Upper lobe of left lung (tissue), 6 donors: ENCODE measurements at places on chromosomes 12 and 14. TPM values are rescaled to one million over a fixed set of nuclear protein-coding genes. Genes with fewer than 3 reads are reported as not detected.

The ANO4 gene
- not detected for total RNA-seq

The KRT8 gene
- 1,458 TPM for total RNA-seq

- DNase-seq, result no peak
- no peaks in the 10 kb centered on the region for H3K4me1 ChIP-seq
- no peak overlapping the region for H3K27ac ChIP-seq
Observed at GRCh38 chr14:21734457-21735074, 60.9 kb upstream of the OR4E1 start.

DNA sequence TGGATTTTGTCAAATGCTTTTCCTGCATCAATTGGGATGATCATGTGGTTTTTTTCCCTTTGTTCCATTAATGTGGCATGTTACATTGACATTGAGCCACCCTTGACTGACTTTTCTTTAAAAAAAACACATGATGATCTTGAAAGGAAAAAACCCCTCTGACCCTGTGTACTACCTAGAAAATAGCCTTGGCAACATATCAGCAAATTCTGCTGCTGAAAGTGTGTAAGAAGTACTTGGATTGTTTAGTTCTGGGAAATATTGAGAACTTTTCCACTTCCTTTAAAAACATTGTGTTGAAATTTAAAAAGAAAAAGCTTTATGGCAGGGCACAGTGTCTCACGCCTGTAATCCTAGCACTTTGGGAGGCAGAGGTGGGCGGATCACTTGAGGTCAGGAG, 20.7 kb downstream of the ACACB start:
- no peaks in the 10 kb centered on the region for H3K36me3 ChIP-seq
- H3K27ac ChIP-seq, result no peak overlapping the region
- no peak for DNase-seq
- no peaks in the 10 kb centered on the region for H3K27me3 ChIP-seq
- no peak overlapping the region for H3K4me3 ChIP-seq

GRCh38 chr14:90639641-90640040, 176.6 kb downstream of the TTC7B start:
- H3K27ac ChIP-seq, result no peak overlapping the region
- H3K27me3 ChIP-seq, result no peaks in the 10 kb centered on the region
- H3K4me3 ChIP-seq, result no peak overlapping the region
- DNase-seq, result no peak

GRCh38 chr14:87772854-87773253, 220.1 kb downstream of the GALC start:
- no peaks in the 10 kb centered on the region for H3K36me3 ChIP-seq
- no peaks in the 10 kb centered on the region for H3K4me1 ChIP-seq
- no peak overlapping the region for H3K4me3 ChIP-seq
- no peak overlapping the region for H3K27ac ChIP-seq
- no peaks in the 10 kb centered on the region for H3K27me3 ChIP-seq

- peak overlapping the region; percentile 27 for H3K4me3 ChIP-seq
- H3K36me3 ChIP-seq, result no peaks in the 10 kb centered on the region
- H3K27me3 ChIP-seq, result no peaks in the 10 kb centered on the region
- peak overlapping the region; percentile 37 for H3K27ac ChIP-seq
Observed at GRCh38 chr12:131808744-131809371, 19.3 kb upstream of the MMP17 start.

GRCh38 chr14:98826618-98827017, 445.4 kb downstream of the BCL11B start:
- no peak overlapping the region for H3K4me3 ChIP-seq
- DNase-seq, result no peak
- H3K27ac ChIP-seq, result no peak overlapping the region
- no peaks in the 10 kb centered on the region for H3K27me3 ChIP-seq
- H3K4me1 ChIP-seq, result no peaks in the 10 kb centered on the region

DNA sequence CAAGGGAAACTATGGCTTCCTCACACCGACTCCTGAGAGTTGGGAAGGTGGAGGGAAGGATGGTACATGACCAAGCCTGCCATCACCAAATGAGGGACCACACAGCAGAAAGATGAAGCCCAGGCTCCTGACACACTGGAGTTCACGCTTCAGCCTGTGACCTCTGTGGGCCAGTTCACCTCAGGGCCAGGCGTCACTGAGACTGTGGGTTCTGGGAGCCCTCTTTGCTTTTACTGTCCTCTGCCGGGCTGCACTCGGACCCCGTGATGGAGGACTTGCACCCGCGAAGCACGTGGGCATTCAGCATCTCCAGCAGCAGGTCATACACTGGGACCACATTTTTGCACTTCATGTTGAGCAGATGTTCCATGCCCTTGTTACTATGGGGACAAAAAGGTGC, 61.2 kb downstream of the ESR2 start:
- H3K27me3 ChIP-seq, result no peaks in the 10 kb centered on the region
- no peak for DNase-seq
- H3K4me1 ChIP-seq, result no peaks in the 10 kb centered on the region
- peaks cover 23% of the 10 kb centered on the region for H3K36me3 ChIP-seq
- no peak overlapping the region for H3K4me3 ChIP-seq
